ENCODE measurements at places on chromosomes 6 and 20.

- DNase-seq = no peak
These were observed 425.4 kb upstream of the RNF217 start for GRCh38 chr6:124536842-124537191.

- peak; percentile 96 for DNase-seq
These were observed at the start of gene TENT5A for GRCh38 chr6:81752084-81752920. Gene TENT5A (minus strand): TSS chr6:81752681. CDS start chr6:81752141, 540 bp downstream.

DNA sequence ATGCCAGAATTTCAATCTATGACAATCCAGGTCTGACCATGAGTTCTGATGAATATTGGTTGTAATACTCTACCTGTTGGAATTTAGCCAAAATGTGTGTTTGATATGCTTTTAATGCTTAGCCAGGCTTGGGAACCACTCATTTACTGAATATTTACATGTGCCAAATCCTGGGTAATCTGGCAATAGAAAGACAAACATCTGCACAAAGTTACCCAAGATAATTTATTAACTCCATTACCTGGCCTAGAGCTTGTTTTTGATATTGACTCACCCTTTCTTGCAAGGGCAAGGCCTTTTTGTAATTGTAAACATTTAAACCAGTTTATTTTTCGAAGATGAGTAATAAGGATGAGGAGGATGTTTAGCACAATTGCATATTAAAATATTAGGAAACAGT, 13.5 kb upstream of the CD2AP start:
- DNase-seq = no peak

GRCh38 chr6:142381845-142382378, 80.1 kb downstream of the ADGRG6 start:
- DNase-seq = no peak
